ENCODE measurements at places on chromosomes 7 and 10.

DNA sequence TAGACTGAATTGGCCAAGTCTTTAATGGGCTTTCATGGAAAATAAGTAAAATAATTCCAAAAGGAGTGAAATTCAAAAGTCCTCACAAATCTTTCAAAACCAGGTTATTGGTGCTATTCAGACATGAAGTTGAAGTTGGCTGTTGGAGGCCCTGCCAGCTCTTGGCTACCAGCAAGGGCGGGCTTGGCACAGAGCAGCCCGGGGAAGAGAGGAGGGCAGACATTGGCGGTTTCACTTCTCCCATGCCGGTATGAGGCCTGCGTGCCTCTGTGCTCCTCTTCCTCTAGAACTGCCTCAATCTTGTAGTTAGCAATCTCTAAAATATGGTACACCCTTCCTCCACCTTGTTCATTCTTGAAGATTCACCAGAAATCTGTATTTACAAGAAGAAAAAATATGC is 16.4 kb upstream of the NPS start:
- no peak for DNase-seq

DNA sequence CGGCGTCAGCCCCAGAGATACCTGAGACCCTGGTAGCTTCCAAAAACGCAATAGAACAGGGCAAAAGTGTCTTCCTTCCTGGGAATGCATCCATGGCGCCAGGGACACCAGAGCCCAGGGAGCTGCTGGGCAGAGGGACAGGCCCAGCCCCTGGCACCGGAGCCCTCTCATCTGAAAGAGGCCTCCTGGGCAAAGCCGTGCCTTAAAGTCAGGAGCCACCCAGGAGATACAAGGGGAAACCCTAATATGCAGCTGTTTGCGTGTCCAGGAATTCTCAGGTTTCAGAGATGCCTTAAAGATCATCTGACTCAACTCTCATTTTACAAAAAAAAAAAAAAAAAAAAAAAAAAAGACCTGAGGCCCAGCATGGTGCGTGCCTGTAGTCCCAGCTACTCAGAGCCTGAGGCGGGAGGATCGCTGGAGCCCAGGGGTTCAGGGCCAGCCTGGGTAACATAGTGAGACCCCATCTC is 28.0 kb downstream of the NUDT1 start:
- no peak for DNase-seq

DNA sequence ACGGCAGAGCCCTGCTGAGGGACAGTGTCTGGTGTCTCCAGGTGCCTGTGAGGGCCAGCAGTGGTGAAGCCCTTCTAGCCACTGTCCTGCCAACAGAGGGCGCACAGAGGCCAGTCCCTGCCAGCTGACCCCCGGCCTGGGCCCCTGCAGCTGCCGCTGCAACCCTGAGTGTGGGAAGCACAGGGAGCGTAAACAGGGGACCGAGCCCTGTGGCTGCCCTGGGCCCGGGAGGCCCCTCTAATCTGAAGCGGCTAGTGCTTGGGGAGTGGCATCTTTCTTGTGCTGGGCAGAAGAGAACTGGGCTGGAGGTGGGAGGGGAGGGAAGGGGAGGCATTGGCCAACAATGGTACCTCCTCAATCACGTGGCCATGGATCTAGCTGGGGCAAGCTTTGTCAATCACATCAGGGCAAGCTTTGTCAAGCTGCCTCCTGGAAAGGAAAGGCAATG is 34.6 kb downstream of the TRIM8 start:
- no peak for DNase-seq

DNA sequence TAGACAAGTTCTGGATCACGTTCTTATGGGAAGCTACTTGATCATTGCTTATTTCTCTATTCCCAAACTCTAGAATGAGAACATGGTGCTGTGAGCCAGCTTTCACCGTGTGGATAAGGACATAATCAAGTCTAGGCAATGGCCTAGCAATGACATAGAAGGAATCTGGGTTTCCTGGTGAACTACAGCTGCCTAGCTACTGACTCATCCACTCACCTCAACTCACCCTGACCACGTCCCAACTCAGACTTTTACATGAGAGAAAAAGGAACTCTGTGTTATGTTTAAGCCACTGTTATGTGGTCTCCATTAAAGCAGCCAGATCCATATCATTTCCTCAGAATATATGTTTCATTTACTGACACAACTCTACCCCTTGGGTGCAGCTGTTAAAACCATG is 18.8 kb upstream of the MET start:
- DNase-seq = no peak

GRCh38 chr7:41134300-41135255 is 568.3 kb downstream of the INHBA start:
- no peak for DNase-seq

- DNase-seq = no peak
Measured at GRCh38 chr10:19815731-19816410, 361 bp upstream of the PLXDC2 start.

GRCh38 chr10:95635319-95635733 is 21.2 kb downstream of the ALDH18A1 start:
- no peak for DNase-seq

- DNase-seq = no peak
Measured at GRCh38 chr10:17961551-17962422, 10.1 kb downstream of the SLC39A12 start.

DNA sequence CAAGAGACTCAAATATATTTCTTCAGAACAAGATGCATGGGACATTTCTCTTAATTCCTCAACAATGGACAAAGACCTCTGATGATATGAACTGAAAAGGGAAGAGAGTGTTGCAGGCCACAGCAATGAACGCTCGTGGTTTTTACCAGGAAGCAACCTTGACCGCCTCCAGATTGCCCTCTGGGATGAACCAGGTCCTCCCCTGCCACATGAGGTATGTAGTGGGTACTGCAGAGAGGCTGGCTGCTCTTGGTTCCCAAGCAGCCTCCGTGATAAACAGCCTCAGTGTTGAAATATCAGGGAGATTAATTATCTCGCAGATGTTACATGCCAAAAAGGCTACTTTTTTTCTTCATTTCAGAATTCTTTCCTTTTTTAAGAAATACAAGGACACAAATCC is 338.8 kb downstream of the ELMO1 start:
- no peak for DNase-seq

DNA sequence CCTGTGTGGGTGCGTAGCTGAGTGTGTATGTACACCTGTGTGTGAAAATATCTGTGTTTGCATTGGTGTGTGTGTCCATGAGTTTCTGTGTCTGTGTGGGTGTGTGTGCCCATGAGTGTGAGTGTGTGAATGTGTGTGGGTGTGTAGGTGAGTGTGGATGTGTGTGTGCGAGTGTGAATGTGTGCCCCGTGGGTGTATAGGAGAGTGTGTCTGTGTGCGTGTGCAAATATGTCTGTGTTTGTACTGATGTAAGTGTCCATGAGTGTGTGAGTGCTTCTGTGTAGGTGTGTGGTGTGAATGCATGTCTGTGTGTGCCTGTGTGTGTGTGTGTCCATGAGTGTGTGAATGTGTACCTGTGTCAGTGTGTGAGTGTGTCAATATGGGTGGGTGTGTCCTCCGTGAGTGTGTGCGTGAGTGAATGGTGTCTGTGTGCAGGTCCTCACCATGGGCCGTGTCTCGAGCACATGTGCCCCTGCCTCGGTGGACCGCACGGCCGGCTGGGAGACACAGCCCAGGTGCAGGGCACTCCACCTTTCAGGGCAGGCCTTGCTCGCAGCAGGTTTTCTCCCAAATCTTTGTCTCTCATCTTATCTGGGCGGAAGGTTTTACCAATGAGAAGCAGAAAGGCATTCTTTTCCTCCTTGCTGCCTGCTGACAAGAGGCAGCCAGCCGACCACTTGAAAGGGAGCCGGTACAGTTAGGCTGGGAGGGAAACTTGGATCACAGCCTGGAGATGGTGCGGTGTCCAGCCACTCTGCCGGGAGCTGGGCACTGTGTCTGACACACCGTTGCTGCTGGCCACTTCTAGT is 107.1 kb upstream of the FAM20C start:
- DNase-seq = no peak

DNA sequence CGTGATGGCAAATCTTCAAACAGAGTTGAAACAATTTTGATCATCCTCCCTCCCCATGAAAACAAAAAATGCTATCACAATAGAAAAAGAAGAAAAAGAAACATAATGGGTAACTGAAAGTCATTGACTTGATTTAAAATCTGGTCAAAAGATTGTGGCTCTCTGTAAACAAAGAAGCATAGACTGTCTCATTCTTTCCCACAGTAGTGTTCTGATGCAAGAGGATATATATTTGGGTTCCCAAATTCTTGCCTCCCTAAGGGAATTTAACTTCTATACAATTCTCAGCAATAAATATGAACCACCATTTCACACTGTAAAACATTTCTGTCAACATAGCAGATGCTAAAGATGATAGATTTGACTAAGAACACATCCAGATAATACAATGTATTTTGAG is 32.8 kb upstream of the MEOX2 start:
- DNase-seq = no peak

GRCh38 chr7:128003787-128004186 is 27.4 kb downstream of the LRRC4 start:
- DNase-seq = no peak

DNA sequence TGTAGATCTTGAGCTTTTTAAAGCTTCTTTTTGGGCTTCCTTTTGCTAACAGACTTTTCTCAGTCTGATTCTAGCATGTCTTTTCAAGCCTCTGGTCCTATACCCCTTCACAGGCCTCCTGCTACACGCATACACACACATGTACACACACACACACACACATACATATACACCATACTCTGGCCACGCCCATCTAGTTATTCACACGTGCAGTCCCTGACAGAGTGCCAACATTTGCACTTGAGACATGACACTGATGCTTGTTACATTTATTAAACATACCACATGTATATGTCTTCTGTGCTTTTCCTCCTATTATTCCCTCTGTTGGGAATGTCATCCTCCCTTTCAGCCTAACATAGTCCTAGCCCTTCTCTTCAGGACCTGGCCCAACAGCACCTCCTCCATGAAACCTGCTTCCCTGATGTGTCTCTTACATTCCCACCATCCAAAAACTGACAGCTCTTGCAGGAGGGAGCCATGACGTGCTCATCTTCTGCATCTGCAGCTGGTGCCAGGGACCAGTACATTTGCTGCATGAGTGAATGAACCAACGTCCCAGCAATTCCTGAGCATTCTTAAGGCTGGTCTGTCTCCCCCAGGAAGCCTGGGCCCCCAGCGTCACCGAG is 222.1 kb downstream of the ARHGAP12 start:
- no peak for DNase-seq

DNA sequence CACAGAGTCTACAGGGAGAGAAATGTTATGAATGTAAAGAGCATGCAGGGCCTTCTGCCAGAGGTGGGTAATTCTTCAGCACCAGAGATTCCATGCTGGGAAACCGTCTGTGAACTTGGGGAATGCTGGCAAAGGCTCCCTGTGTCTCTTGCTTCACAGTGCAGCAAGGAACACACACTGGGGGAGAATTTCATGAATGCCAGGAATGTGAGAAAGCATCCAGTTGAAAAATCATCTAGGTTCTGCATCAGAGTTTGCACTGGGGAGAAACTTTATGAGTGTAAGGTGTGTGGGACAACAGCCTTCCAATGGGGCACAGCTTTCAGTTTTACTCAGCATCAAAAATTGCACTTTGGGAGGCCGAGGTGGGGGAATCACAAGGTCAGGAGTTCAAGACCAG is 224.3 kb upstream of the IGFBP3 start:
- DNase-seq = no peak

GRCh38 chr10:22245567-22245966 is 27.8 kb upstream of the EBLN1 start:
- no peak for DNase-seq

- no peak for DNase-seq
Measured at GRCh38 chr10:75694790-75695189, 263.4 kb downstream of the LRMDA start.
